ENCODE measurements at places on chromosomes 7 and 10.

GRCh38 chr7:122845286-122845685 lies 41.0 kb downstream of the CADPS2 start:
- no peak for DNase-seq

- DNase-seq, result no peak
Measured at GRCh38 chr10:86970982-86971231, 2.6 kb downstream of the ADIRF start.

- no peak for DNase-seq
Measured at GRCh38 chr10:59895629-59896116, 10.7 kb downstream of the CCDC6 start.

DNA sequence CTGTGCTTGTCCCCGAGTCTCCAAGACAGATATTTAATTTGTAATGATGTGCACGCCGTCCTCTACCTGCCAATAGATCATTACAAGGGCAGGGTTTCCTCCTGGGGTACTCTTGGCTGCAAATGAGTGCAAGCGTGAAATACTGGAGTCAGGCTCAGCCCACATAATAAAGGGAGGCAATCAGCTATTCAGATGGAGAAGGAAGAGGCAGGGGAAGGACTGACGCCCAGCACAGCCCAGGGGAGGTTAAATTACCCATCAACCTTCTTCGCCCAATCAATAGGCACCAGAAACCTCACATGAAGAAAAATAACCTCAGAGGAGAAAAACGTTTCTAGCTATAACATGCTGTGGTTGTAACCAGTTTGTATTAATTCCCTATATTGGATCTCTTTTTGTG lies 544.9 kb upstream of the ADARB2 start:
- DNase-seq, result no peak

GRCh38 chr10:131641231-131641630 lies 259.6 kb upstream of the PPP2R2D start:
- no peak for DNase-seq

GRCh38 chr7:51327287-51327717 lies 10.7 kb upstream of the COBL start:
- no peak for DNase-seq

GRCh38 chr10:87850742-87851205 lies 12.6 kb downstream of the KLLN start:
- peak; percentile 48 for DNase-seq

DNA sequence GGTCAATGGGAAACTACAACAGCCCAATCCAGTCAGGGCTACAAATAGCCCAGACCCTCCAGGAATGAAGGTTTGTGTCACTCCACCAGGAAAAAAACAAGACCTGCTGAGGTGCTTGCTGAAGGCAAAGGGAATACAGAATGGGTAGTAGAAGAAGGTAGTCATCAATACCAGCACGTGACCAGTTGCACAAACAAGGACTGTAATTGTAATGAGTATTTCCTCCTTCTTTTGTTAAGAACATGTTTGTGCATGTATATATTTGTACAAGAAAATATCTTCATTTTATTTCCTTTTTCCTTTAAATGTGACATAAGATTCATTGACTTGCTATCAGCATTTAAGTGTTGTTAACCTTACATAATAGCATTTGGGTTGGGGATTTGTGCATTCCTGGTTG lies 229.3 kb downstream of the IMMP2L start:
- no peak for DNase-seq

- DNase-seq, result peak; percentile 22
Measured at GRCh38 chr10:63200431-63200830, 67.3 kb downstream of the NRBF2 start.

GRCh38 chr7:114084472-114085312 lies 165.9 kb upstream of the PPP1R3A start:
- no peak for DNase-seq

GRCh38 chr7:50450590-50451032 lies 461 bp upstream of the FIGNL1 start:
- DNase-seq, result no peak

GRCh38 chr10:24862589-24862988 lies 89.8 kb downstream of the PRTFDC1 start:
- no peak for DNase-seq

DNA sequence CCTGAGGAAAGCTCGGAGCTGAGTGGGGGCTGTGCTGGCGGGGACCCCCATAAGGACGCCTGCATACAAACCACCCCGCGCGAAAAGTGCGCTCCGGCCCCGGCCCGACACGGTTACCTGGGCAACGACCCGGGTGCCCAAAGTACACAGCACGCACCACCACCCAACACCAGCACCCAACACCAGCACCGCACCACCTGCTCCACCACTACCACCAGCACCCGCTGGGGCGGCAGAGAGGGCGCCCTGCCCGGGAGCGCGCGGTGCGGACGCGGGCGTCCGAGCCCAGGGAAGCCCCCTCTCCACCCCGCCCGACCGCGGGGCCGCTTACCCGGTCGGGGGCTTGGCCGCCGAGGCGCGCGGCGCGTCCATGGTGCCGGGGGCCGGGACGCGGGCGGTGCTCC lies 345 bp downstream of the COBL start:
- DNase-seq, result no peak

DNA sequence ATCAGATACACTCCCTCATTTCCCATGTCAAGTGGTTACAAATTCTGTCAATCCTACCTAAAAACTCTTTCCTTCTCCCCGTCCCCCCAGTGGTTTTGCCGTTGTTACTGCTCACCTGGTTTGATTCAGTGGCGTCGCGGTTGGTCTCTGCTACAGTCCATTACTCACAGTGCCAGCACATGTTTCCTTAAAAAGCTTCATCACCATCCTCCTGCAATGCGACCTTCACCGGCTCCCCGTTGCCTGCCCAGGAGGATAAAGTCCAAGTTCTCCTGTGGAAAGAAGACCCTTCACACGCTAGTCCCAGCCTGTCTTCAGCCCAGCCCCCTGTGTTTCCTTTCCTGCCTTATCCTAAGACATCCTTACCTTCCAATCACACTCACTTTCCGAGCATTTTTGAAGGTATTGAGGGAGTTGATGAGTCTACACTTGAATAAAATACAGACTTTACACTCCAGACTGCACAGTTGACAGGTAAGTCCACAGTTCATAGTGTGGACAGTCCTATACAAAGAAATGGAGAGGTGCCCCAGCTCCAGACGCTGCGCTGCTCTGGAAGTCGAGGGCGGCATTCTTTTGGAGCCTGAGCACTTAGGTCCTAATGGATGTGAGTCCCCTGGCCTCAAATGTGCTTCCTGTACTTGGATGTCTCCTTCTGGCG lies 3.4 kb upstream of the LARP4B start:
- DNase-seq, result no peak

DNA sequence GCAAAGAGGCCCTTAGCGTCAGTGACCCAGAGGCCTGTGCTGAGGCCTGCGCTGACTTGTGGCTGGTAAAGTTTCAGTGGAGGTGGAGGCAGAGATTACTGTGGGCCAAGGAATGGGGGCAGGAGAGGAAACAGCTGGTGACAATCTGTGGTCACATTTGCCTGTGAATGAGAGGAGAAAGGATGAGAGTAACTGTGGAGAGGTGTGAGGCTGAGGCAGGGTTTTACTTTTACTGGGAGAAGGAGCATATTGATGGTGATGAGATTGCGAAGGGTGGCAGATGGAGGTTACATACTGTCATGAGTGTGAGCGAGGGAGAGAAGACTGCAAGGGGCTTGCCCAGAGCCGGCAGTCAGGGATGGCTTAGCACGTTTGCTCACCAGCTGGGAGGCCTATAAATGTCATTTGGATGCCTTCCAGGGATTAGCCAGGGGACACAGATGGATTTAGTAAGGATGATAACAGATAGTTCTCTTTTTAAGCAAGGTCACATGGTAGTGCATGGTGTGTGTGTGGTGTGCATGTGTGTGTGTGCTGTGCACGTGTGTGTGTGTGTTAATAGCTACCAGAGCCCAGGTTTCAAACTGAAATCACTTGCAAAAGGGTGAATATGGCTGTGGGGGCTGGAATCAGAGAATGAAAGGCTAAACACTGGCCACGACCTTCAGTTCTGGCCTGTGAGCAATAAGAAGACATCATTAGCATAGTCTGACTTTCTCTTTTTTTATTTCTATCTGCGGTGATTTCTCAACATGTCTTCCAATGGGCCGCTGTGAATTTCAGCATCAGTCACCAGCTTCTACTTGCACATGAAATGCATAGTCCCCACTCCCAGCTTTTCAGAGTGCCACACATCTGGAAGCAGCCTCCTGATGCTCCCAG lies 291.5 kb upstream of the ZNF32 start:
- no peak for DNase-seq

DNA sequence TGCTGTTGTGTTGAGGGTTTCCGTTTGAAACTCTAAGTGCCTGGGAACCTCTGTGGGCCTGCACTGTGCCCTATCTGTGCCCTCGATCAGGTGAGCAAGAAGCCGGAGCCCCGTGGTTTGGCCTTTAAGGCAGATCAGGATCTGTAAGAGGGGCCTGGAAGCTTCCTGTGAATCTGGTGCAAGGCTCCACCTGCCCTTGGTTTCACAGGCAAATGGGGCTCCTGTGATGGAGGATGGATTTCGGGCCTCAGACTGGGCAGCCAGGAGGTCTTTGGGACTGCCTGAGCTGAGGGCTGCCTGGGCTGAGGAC lies 21.6 kb downstream of the SCART1 start:
- DNase-seq, result no peak

GRCh38 chr7:97499204-97499603 lies 232.7 kb upstream of the TAC1 start:
- DNase-seq, result peak; percentile 1

GRCh38 chr7:45716380-45717203 lies 142.4 kb downstream of the ADCY1 start:
- no peak for DNase-seq

DNA sequence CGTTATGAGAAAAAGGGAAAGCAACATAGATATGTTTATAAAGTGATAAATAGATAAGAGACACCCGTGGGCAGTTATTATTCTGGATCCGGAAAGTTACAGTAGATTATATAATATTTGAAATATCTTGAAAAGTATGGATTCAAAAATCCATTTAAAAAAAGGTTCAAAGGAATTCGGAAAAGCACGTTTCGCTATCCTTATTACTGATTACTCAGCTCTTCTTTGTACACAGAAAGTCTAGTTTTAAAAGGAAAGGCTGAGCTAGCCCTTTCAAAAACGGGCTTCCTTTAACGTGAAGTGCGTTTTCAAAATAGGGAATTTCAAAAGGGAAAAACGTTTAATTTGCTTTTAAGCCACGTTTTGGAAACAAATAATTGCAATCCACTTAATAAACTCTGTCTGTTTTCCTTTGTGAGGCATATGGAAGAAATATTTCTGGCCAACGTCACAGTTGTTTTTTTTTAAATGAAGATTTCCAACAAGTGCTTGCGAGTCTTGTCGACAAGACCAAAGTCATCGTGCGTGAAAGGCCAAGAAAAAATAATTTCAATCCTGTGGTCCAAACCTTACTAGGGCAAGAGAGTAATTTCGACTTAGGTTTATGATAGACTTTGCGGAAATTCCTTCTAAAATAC lies 2.2 kb upstream of the SKIDA1 start:
- no peak for DNase-seq

DNA sequence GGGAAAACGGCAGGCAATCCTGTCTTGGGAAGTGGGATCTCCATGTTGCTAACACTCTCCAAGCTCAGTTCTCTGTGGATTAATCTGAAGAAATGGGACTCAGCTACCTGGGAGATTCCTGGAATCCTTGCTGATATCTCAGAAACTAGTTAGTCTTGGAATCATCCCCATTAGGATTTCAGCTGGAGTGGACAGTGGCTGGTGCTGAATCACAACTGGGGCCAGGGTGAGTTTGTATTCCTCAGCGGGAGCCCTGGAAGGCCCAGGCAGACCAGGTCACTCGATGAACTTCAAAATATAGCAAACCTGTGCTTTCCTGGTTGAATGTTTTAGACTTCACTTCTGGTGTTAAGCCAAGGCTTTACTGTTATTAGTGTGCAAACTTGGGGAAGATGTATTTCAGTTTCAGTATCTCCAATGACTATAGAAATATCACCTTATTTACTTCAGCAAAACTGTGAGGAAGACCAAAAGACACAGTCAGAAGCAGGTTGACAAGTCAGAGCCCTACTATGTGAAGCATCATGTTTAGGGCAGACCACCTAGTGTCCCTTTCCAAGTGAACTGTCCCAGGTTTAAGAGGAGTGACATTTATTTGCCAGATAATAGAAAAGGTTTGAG lies 126.1 kb downstream of the AOAH start:
- no peak for DNase-seq

DNA sequence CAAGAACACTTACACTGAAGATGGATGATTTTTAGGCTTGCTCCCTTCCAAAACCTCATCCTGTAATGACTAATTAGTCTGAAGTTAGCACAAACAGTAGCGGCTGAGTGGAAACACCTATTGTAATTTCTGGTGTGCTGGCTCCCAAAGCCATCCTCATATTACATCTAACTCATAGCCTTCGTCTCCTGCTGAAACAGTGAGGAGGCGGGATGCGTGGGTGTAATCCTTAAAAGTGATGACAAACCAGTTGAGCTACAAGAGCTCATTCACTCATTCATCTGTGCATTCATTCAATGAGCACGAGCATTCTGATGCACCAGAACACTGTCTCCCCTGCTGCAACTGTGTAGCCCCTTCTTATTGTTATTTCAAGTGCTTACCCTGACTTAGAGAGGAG lies 235.3 kb downstream of the CALN1 start:
- no peak for DNase-seq

DNA sequence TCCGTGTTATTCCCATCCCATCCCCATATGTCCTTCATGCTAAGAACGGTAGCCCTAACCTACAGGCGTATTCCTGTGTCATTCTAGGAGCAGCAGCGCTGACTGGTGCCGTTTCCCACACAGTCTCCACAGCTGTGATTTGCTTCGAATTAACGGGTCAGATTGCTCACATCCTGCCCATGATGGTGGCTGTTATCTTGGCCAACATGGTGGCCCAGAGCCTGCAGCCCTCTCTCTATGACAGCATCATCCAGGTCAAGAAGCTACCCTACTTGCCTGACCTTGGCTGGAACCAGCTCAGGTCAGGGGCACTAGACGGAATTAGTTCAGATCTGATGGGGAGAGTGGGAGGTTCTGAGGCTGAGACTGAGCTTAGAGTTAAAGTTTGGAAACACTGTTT lies 20.7 kb downstream of the FAM131B start:
- DNase-seq, result no peak

DNA sequence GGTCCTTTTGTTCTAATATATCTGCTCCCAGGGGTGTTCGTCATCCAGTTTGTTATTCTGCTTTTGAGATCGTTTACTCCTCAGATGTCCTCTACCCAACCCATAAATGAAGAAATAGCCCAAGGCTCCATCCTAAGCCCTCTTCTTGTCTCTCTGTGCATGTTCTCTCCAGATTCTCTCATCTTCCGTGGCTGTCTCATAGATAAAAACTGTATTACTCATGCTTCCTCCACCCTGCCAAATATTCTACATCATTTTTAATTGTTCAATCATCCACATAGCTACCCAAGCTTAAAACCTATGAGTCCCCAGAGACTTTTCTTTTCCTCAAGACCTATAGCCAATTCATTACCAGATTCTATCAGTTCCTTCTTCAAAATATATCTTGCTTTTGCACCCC lies 44.9 kb downstream of the CAV1 start:
- no peak for DNase-seq

DNA sequence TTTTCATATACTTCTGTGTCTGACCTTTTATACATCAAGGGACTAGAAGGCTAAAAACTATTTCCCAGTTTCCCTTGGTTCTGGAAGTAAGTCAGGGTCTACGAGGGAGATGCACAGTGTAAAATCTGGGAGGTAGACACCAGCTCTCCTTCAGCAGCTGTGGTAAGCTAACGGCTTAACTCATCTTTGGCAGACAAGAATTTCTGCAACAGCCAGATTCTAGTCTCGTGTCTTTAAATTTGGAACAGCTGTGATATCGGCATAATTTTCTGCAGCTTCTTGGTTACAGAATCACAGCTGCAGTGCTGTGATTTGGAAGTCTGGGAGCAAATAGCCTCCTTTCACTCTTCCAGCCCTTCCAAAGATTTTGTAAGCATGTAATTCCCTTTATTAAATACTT lies 37.4 kb upstream of the ABCB4 start:
- no peak for DNase-seq

Data from astrocyte of the cerebellum (primary cell).